ENCODE measurements at places on chromosomes 2 and 18.

DNA sequence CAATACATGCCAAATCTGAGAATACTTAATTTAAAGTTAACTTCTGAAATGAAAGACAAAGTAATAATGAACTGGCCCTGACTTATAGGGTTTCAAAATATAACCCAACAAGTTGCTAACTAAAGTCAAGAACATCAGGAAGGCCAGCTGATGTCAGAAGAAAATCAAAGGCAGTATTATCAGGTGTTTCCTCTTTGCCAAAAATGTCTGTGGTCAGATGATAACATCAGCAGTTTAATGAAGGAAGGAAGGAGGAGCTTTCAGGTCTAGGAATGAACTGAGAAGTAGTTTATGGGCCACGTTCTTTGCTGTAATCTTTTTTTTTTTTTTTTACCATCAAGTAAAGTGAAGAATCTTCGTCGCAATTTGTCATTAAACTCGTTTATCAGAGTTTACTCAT lies 40.9 kb downstream of the CDH2 start:
- no peak for DNase-seq

- no peak for DNase-seq
Measured at GRCh38 chr2:154697418-154698252, 860 bp upstream of the KCNJ3 start.

DNA sequence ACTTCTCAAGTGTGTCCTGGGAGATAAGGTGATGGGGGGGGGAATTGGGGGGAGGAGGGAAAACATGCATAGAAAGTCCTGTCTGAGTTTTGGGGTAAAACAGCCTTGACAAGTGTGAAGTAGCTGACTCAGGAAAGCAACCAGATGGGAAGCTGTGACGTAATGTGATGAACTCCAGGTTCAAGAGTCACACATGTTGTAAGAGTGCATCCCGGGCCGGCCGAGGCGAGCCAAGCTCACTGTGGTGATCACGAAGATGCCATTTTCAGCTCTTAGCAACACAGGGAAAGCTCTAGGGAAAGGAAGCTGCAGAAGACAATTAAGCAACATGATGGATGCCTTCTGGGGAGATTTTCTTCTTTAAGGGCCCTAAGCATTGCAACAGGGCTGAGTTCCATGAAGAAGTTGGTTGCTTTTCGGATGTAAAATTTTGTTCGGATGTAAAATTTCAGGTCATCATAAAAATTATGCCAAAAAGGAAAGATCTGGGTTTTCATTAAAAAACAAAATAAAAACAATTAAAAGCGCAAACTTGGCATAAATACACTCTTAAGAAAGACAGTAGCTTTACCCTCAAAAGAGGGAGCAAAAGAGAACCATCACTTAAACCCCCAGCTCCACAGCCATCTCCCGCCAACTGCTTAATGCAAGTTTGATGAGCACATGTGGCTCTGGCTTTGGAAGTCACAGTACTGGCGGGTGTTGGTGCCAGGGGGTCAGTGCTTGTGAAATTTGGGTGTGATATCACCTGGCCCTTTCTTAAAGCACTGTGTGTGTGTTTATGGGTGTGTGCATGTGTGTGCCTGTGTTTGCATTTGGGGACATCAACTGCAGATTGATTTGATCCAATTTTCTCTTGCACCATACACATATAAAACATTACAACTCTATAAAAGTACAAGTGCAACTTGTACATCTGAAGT lies 19.1 kb downstream of the SERTAD2 start:
- DNase-seq, result no peak

- no peak for DNase-seq
Measured at GRCh38 chr2:174717916-174718315, 46.4 kb downstream of the CHRNA1 start.

Data from HL-60 (cell line).